GM06990 (cell line): ENCODE measurements at places on chromosomes 5 and 9.

GRCh38 chr5:23528677-23529076 is 21.3 kb downstream of the PRDM9 start:
- DNase-seq: no peak

- no peak for DNase-seq
These were observed 43.3 kb downstream of the PRRX2 start for GRCh38 chr9:129708793-129709192.

DNA sequence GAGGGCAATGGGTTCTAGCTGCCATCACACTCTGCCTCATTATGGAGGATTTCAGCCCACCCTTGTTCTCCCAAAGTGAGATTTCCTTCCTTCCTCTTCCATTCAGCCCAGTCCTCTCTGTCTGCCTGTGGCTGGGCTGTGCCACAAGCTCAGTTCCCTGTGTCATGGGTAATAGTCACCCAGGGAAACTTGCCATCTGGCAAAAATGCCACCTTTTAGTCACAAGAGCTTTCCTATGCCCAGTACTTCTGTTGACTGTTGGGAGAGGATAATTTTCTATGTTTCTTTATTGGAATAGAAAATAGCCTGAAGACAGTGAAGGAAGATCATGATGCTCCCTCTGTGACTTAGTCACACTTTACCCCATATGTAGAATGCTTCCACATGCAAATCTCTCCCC is 71.4 kb downstream of the TLR4 start:
- DNase-seq: no peak

DNA sequence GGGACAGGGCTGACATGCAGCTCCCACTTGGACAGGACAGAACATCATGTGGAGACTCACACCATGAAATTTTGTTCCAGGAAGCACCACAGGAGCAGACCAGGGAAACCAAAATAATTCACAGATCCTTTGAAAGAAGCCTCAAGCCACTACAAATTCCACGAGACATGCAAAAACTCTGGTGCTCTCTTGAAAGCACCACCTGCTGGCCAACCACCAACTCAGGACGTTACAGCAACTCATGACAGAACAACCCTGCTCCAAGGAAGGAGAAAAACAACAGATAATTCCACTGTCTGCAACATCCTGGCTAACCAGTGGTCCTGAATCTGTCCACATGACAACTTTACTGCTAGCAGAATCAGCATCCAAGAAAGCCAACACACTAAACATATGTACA is 516.0 kb downstream of the SPATA31D1 start:
- DNase-seq: no peak

GRCh38 chr5:82676661-82677060 is 398.5 kb upstream of the RPS23 start:
- DNase-seq: peak; percentile 13

DNA sequence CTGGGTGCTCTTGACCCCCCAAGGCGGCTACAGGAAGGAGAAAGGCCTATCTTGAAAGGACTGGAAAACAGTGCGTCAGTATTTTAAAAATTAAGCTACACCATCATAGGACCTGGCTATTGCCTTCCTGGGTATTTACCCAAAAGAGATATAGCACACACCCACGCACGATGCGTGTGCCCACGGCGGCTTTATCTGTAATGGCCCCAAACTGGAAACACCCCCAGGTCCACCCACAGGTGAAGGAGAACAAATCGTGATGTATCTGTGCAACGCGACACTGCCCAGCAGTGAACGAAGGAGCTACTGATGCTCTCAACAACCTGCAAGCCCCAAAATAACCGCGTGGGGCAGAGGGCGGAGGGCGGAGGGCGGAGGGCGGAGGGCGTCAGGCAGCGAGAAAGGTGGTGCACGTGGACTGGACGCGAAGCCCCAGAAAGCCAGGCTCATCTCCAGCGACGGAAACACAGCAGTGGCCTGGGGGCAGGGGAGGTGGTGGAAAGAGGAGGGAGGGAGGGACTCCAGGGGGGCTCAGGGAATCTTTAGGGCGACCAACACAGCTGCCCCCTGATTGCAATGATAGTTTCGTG is 12.4 kb upstream of the PTGDS start:
- no peak for DNase-seq

DNA sequence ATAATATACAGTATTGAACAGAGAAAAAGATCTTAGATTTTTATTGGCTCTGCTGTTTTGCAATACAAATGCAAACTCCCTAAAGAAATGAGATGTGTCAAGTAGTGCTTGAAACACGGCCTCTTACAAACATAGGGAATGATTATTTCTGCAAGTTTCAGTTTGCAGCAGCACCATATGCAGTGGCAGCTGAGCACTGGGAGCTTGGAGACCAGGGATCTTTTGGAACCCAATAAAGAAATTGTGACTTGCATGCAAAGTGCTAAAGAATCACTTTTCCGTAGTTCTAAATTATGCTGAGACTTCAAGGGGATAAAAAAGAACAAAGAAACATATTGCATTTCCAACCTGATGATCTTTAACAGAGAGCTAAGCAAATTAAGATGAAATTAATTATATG is 674.6 kb upstream of the ZNF608 start:
- DNase-seq: no peak

DNA sequence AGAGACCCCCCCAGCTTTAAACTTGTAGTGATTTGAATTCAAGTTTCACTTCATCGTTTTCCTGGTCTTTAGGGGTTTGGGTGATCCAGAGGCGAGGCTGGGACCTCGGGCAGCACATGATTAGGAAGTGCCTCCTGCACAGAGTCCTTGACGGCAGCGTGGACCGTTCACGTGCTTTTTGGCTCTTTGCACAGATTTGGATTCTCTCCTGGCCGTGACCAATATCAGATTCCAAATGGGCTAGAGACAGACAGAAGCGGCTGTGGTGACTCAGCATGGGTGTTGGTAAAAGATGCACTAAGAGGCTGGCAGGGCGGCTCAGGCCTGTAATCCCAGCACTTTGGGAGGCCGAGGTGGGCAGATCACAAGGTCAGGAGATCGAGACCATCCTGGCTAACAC is 117.2 kb upstream of the CACNA1B start:
- DNase-seq: no peak

DNA sequence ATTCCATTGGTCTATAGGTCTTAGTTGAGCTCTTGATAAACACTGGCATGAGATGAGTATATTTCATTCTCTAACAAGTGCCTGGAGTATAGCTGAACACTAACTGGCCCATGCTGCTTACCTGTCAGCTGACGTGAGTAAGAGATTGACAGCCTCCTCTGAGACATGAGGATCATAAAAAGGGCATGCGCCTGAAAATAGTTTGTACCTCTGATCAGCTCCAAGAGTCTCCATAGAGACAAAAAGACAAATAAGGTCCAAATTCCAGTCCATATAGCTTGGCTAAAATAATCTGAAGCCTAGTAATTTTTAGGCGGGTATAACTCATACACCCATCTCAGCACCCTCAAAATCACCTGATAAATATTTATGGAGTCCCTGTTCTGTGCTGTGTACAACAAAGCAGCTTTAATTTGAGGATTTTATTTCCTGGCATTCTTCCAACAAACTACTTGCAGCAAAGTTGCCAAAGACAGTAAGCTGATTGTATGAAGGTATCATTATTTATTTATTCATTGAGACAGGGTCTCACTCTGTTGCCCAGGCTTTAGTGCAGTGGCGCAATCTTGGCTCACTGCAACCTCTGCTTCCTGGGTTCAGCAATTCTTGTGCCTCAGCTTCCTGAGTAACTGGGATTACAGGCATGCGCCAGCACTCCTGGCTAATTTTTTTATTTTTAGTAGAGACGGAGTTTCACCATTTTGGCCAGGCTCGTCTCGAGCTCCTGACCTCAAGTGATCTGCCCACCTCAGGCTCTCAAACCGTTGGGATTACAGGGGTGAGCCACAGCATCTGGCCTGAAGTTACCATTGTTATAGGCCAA is 16.2 kb upstream of the FSD1L start:
- no peak for DNase-seq

DNA sequence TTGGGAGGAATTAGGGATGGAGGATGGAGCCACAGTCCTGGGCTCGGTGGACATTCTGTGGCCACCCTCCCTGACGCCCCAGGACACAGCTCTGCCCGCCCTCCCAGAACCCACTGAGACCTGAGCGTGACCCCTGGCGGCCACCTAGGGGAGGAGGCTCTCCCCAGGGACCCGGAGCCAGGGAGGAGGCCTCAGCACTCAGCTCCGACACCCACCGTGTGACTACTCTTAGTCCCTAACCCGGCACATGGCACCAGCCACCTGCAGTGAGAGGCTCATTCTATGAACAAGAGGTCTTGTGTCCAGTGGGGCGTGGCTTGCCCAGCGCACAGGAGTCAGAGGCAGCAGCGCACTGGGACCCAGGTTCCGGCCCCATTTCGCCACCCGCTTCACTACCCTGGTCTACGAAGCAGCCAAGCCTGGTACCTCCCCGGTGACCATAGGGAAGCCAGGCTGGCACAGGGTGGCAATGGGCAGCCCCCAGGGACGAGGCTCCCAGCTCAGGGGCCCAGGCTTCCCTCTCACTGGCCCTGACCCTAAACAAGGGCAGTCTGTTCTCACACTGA is 10.2 kb downstream of the SARDH start:
- DNase-seq: no peak

DNA sequence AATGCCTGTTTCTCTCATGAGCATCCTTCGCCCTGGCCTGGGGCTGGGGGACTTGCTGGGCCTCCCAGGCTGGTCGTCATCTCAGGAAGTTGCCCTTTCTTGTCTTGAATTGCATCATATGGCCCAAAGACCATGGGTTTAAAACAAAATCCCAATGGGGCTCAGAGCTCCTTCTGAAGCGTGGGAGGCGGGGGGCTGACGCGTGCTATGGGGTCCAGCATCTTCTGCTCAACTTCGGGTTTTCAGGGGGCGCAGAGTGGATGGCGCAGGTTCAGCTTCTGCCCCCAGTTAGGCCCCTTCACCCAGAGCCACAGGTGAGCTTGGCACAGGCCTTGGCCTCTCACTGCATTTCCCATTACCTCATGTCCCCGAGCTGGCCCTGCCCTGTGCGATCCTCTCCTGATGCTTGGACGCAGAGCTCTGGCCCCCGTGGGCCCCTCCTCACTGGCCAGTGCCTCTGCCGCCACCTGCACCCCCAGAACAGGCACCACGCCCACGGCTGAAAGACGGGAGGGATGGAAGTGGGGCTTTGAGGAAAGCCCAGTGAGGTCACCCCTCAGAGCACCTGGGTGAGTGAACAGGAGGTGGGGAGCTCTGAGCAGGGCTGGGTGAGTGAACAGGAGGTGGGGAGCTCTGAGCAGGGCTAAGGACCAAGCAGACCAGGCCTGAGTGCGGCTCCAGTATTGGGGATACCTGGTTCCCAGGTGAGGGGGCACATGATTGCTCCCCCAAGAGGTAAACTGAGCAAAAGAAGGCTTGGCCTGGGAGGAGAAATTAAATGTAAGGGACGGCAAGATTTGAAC is 56.0 kb downstream of the TRIP13 start:
- DNase-seq: no peak

GRCh38 chr9:81182431-81182830 is 506.9 kb downstream of the TLE1 start:
- no peak for DNase-seq

GRCh38 chr5:33888587-33888986 is 3.2 kb downstream of the ADAMTS12 start:
- no peak for DNase-seq

DNA sequence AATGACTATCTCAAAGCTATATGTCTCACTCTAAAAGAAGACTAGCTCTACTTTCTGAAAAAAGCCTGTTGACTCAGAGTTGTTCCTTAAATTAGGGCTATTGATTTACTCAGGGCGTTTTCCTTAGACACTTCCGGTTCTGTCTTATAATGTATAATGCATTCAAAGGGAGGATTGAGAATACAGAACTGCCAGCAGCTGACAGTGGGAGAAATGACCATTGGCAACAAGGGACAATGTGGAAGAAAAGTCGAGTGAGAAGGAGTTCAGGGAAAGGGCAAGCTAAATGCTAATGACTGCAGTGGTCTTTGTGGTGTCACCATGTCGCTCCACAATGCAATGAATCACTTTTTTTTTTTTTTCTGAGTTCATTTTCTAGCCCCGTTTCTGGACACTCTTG is 65.7 kb upstream of the ANKH start:
- no peak for DNase-seq

DNA sequence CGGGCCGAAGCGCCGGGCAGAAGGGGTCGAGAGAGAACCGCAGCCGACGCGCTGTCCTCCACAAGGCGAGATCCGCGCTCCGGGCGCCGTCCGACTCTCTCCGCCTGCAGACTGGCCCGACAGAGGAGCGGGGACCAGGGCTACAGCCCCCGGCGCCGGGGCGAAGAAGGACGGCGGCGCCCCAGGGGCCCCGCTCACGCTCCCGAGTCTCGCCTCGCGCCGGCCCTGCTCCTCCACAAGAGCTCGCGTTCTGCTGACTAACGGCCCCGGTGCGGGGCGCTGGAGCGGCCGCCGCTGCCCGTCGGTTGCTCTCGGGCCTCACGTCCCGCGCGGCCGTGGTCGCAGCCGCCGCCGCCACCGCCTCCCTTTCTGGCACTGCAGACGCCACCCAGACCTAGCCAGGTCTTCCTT is 338 bp downstream of the ABHD17B start:
- no peak for DNase-seq

DNA sequence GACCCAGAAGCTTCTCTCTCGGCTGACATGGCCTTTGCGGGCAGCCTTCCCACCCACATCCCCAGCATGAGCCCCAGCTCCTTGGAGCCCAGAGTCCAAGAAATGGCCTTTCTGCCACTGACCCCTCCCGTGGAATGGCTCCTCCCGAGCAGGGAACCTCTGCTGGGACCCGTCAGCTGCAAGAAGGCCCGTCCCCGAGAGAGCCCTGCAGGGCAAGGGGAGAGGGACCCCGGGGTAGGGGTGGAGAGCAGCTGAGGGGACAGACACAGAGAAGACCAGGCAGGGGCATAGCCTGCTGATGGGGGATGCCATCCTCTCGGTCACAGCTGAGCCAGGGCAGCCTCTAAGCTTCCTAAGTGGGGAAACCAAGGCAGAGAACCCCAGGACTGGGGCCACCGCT is 11.2 kb upstream of the NOTCH1 start:
- no peak for DNase-seq

GRCh38 chr5:62974623-62975022 is 396.0 kb downstream of the LRRC70 start:
- DNase-seq: no peak

GRCh38 chr9:98790842-98791607 is 5.3 kb downstream of the ANKS6 start:
- DNase-seq: peak; percentile 41

GRCh38 chr5:3590161-3590966 is 5.3 kb upstream of the IRX1 start:
- DNase-seq: no peak

- DNase-seq: no peak
These were observed 90.9 kb upstream of the BOD1 start for GRCh38 chr5:173707392-173707791.
